ENCODE measurements at places on chromosomes 3 and 15. TPM values are rescaled to one million over a fixed set of nuclear protein-coding genes. Genes with fewer than 3 reads are reported as not detected.
A peak's percentile ranks its signal among the peaks of the same experiment; 100 is the strongest.

The LINGO1 gene
- not detected for total RNA-seq

The KCNMB3 gene
- total RNA-seq: 0.34 TPM

The P3H2 gene
- total RNA-seq: not detected

The SERINC4 gene
- 0.09 TPM for total RNA-seq

The COL8A1 gene
- not detected for total RNA-seq

The KLHL6 gene
- 32.6 TPM for total RNA-seq

- peaks cover 24% of the 10 kb centered on the region for H3K4me1 ChIP-seq
- no peak overlapping the region for H3K4me3 ChIP-seq
- peaks cover 44% of the 10 kb centered on the region for H3K36me3 ChIP-seq
Observed at GRCh38 chr3:47464588-47464987, 11.2 kb downstream of the SCAP start.

- H3K27me3 ChIP-seq: peaks cover 8% of the 10 kb centered on the region
- no peak overlapping the region for H3K4me3 ChIP-seq
- DNase-seq: peak; percentile 5
- no peaks in the 10 kb centered on the region for H3K36me3 ChIP-seq
- no peak overlapping the region for H3K27ac ChIP-seq
- no peaks in the 10 kb centered on the region for H3K4me1 ChIP-seq
Observed at GRCh38 chr3:130242850-130243569, 102.5 kb upstream of the COL6A5 start.

DNA sequence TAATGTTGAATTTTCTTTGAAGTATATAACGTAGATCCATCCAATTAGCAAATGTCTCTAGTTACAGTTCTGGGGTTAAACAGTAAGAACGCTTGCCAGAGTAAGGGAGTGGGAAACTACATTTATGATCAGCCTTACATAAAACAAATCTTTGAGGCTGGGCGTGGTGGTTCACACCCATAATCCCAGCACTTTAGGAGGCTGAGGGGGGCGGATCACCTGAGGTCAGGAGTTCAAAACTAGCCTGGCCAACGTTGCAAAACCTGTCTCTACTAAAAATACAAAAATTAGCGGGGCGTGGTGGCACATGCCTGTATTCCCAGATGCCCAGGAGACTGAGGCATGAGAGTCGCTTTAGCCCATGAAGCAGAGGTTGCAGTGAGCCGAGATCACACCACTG, 50.1 kb upstream of the GATM start:
- H3K36me3 ChIP-seq: no peaks in the 10 kb centered on the region
- H3K4me1 ChIP-seq: peaks cover 2% of the 10 kb centered on the region
- no peak overlapping the region for H3K4me3 ChIP-seq
- DNase-seq: no peak

GRCh38 chr3:193313061-193313958, 65.2 kb downstream of the ATP13A5 start:
- H3K36me3 ChIP-seq: no peaks in the 10 kb centered on the region
- no peak overlapping the region for H3K4me3 ChIP-seq
- no peaks in the 10 kb centered on the region for H3K4me1 ChIP-seq
- peaks cover 4% of the 10 kb centered on the region for H3K27me3 ChIP-seq
- no peak overlapping the region for H3K27ac ChIP-seq

GRCh38 chr15:99928429-99928981, 195.3 kb upstream of the LYSMD4 start:
- H3K36me3 ChIP-seq: no peaks in the 10 kb centered on the region
- DNase-seq: peak; percentile 86
- H3K27me3 ChIP-seq: peaks cover 4% of the 10 kb centered on the region
- H3K4me3 ChIP-seq: peak overlapping the region; percentile 80
- H3K4me1 ChIP-seq: peaks cover 9% of the 10 kb centered on the region

All from activated CD8-positive, alpha-beta T cell treated with anti-CD3 and anti-CD28 coated beads for 36 hours (primary cell).